Neural progenitor cell (in vitro differentiated cells): ENCODE measurements at places on chromosomes 3 and 15.
A peak's percentile ranks its signal among the peaks of the same experiment; 100 is the strongest.

GRCh38 chr3:150494411-150494977 lies 51.8 kb downstream of the SERP1 start:
- no peak for DNase-seq
- H3K36me3 ChIP-seq = no peaks in the 10 kb centered on the region
- H3K4me1 ChIP-seq = peaks cover 8% of the 10 kb centered on the region

- no peak overlapping the region for H3K27ac ChIP-seq
- H3K4me3 ChIP-seq = no peak overlapping the region
- no peaks in the 10 kb centered on the region for H3K36me3 ChIP-seq
Measured at GRCh38 chr3:150286390-150287147, 121.5 kb upstream of the TSC22D2 start.

GRCh38 chr3:53194210-53195065 lies 33.4 kb downstream of the PRKCD start:
- H3K27me3 ChIP-seq = no peaks in the 10 kb centered on the region
- no peak overlapping the region for H3K27ac ChIP-seq
- peak; percentile 60 for DNase-seq
- H3K4me3 ChIP-seq = no peak overlapping the region

DNA sequence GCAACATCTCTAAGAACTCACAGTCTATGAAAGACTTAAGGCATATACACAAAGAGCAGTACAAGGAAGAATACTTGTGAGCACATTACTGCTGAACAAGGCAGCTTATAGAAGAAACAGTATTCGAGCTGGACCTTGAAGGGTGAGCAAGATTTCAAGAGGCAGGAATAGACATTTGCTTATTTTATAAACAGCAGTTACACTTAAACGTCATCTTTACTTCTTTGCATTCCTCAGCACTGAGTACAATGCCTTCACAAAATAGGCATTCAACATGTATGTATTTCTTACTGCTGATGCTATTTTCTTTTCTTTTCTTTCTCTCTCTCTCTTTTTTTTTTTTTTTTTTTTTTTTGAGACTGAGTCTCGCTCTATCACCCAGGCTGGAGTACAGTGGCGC lies 205.8 kb downstream of the ZIC4 start:
- DNase-seq = no peak
- no peaks in the 10 kb centered on the region for H3K27me3 ChIP-seq
- no peaks in the 10 kb centered on the region for H3K36me3 ChIP-seq
- no peak overlapping the region for H3K4me3 ChIP-seq

DNA sequence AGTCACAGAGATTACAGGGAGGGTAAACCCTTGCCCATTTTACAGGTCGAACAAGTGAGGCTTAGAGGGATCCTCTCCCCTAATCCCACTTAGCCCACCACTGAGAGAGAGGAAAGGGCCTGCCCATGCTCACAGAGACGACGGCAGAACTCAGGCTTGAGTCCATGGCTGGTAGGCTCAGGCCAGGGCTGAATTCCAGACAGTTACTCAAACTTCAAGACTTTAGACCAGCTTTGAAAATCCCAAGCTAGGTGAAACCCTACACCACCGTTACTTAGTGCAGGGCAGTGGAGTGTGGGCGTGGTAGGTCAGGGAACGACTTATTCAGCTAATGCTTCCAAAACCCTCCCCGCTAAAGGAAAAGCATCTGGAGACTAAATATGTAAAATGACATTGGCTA lies 16.4 kb downstream of the GRIP2 start:
- no peak overlapping the region for H3K4me3 ChIP-seq
- DNase-seq = peak; percentile 32
- H3K27ac ChIP-seq = no peak overlapping the region
- H3K27me3 ChIP-seq = no peaks in the 10 kb centered on the region
- no peaks in the 10 kb centered on the region for H3K4me1 ChIP-seq
- no peaks in the 10 kb centered on the region for H3K36me3 ChIP-seq

- no peaks in the 10 kb centered on the region for H3K36me3 ChIP-seq
- no peak for DNase-seq
- H3K27me3 ChIP-seq = no peaks in the 10 kb centered on the region
- no peaks in the 10 kb centered on the region for H3K4me1 ChIP-seq
- H3K27ac ChIP-seq = no peak overlapping the region
Measured at GRCh38 chr3:47365213-47366153, 15.3 kb upstream of the PTPN23 start.

DNA sequence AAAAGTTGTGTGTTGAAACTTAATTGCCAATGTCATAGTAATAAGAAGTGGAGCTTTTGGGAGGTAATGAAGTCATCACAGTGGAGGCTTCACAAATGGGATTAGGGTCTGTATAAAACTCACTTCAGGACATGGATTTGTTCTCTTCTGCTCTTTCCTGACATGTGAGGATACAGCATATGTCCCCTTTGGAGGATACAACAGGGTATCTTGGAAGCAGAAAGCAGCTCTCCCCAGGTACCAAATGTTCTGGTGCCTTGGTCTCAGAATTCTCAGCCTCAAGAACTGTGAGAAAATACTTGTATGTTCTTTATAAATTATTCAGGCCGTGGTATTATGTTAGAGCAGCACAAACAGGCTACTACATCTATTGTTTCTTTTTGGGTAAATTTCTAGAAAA lies 210.9 kb downstream of the DIPK2A start:
- H3K27ac ChIP-seq = no peak overlapping the region
- H3K36me3 ChIP-seq = no peaks in the 10 kb centered on the region
- DNase-seq = no peak
- no peaks in the 10 kb centered on the region for H3K4me1 ChIP-seq

GRCh38 chr3:8579943-8580342 lies 64.7 kb downstream of the SSUH2 start:
- DNase-seq = no peak
- no peaks in the 10 kb centered on the region for H3K4me1 ChIP-seq
- H3K27me3 ChIP-seq = no peaks in the 10 kb centered on the region
- no peaks in the 10 kb centered on the region for H3K36me3 ChIP-seq
- no peak overlapping the region for H3K27ac ChIP-seq

DNA sequence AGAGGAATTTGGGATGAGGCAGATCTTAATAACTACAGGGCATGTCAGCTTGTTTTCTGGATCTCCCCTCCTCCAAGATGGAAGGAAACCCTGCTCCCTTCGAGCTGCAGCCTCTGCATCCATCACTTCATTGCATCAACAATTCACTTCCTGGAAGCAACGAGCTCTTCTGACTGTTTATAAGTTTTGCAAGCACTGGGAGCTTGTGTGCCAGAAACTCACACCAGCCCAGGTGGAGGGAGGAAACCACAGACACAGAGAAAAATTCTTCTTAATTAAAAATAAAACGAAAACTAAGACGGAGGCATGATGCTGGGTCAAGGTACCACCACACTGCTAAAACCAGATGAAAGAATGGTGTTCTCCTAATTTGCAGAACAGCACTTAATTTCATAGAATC lies 10.6 kb downstream of the LRIG1 start:
- H3K4me1 ChIP-seq = peaks cover 97% of the 10 kb centered on the region
- peak overlapping the region; percentile 94 for H3K27ac ChIP-seq
- no peak for DNase-seq

- no peak for DNase-seq
- H3K27ac ChIP-seq = no peak overlapping the region
- H3K4me3 ChIP-seq = no peak overlapping the region
- no peaks in the 10 kb centered on the region for H3K36me3 ChIP-seq
- H3K4me1 ChIP-seq = peaks cover 12% of the 10 kb centered on the region
Measured at GRCh38 chr3:156892701-156893100, 66.5 kb downstream of the LEKR1 start.

DNA sequence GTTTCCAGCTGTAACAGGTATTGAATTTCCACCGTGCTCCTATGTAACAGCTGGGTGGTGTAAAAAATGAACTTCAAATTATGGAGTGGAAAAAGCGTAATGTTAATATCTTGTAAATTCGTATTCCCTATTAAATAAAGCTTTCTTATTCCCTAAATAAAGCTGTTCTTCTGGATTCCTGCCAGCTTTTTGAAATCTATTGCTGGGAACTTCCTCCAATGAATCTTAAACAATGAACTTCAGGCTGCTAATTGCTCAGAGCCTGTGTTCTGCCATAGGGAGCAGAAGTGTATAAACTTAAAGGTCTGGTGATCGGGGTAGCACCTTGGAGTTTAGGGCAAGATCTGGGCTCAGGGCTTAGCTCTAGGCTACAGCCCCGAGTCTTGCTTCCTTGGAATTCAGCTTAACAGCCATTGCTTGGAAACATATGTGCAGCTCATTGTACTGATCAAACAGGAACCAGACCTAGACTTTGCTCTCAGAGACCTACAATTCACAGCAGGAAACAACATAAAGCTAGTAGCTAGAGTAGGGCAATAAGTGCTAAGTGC lies 1.4 kb downstream of the ARL14 start:
- no peak overlapping the region for H3K27ac ChIP-seq
- H3K4me1 ChIP-seq = peaks cover 12% of the 10 kb centered on the region
- no peaks in the 10 kb centered on the region for H3K36me3 ChIP-seq
- no peaks in the 10 kb centered on the region for H3K27me3 ChIP-seq
- no peak overlapping the region for H3K4me3 ChIP-seq

DNA sequence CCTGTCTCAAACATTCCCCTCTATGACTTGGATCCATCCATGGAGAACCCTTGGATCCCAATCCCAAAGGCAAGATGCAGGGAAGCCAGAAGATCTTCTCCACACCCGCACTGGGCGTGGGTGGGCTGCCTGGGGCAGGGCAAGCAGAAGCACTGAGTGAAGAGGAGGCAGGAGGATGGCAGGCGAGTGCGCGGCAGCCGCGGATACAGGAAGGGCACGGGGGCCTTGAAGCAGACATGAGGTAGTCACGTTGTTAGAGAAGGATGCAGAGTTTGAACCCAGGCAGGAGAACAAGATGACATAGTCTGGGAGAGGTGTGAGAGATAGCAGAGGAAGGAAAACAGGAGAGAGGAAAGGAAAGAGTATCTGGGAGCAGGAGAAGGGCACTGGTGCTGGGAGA lies 5.1 kb upstream of the IGDCC3 start:
- peaks cover 19% of the 10 kb centered on the region for H3K27me3 ChIP-seq
- no peak overlapping the region for H3K27ac ChIP-seq
- H3K4me3 ChIP-seq = no peak overlapping the region
- H3K4me1 ChIP-seq = peaks cover 12% of the 10 kb centered on the region
- no peak for DNase-seq
- H3K36me3 ChIP-seq = no peaks in the 10 kb centered on the region

DNA sequence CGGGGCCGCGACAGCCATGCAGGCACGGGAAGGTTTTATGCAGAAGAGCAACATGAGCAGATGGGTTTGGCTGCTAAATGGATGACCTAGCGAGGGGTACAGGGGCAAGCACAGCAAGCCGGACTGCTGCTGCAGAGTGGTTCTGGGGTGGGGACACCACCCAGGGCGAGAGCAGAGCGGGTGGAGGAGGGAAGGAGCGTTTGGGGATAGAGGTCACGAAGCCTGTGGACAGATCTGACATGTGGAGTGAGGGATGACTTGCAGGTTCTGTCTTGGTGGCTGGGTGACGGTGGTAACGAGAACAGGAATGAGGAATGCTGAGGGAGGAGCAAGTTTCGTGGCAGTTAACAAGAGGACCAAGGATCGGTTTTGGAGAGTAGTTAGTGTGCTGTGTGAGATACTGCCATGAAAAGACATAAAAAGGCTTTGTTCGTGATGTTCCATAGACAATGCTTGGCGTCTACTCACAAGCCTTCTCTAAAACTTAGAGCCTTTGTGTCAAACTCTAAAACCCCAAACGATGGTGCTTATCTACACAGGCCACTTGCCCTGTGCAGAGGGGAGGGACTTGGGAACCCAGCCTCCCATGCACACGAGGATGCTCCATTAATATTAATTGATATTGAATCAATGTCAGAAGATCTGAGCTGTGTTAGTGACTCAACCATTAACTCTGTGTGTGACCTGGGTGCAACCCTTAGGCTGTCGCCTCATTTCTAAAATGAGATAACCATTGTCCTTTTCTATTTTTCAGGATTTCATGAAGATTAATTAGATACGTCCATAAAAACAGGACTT lies 132.7 kb upstream of the SLC2A2 start:
- no peak overlapping the region for H3K4me3 ChIP-seq
- H3K4me1 ChIP-seq = peaks cover 6% of the 10 kb centered on the region
- H3K27me3 ChIP-seq = no peaks in the 10 kb centered on the region
- H3K36me3 ChIP-seq = peaks cover 4% of the 10 kb centered on the region
